Hepatocyte (in vitro differentiated cells): ENCODE measurements at places on chromosomes 4 and X.

- peak; percentile 40 for DNase-seq
Observed at GRCh38 chrX:40496728-40497127, 84.0 kb upstream of the ATP6AP2 start.

- no peak for DNase-seq
Observed at GRCh38 chr4:20816287-20816686, 116.0 kb downstream of the PACRGL start.

DNA sequence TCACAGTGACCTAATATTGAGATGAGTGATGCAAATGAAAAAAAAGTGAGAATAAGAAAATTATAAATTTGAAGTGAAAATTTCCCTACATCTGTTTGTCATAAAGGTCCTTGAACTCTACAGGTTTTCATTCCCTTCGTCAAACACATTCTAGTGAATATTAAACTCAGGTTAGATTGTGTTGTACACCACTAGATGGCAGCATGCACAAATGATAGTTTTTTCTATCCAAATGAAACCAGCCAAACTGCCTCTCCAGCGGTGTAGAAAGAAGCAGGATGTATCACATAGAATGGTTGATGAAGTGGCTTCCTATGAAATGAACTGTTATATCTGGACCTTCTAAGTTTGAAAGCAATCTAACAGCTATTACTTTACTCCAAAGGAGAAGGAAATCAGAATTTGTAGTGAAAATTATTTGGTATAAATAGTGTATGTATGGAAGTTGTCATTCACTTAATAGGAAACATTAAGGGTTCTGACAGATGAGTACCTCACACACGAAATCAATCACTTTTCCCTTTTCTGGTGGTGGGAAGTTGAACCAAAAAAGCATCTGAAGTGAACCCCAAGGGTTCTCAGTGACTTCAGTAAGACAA, 382.7 kb downstream of the UNC5C start:
- peak; percentile 87 for DNase-seq

- DNase-seq = peak; percentile 88
Observed at GRCh38 chr4:56908206-56909085, 746 bp downstream of the REST start.

GRCh38 chrX:10555846-10556245, 64.5 kb downstream of the MID1 start:
- DNase-seq = no peak

DNA sequence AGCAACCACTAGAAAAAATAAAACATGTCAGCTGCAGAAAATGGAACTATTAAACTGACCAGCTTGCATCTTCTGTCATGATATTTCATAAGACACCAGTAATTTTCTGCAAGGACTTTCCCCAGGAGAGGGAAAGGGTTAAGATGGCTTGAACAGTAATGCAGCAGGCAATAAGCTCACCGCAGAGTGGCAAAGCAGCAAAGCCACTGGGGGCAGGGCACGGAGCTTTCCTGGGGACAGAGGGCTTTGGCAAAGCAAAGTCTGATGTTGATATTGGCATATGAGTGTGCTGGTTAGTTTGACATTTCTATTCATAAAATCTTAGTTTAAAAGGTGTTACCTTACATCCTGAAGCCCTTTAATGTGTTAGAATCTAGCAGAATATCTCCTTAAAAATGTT, 55.1 kb upstream of the NAP1L5 start:
- no peak for DNase-seq

GRCh38 chr4:1593458-1593857, 90.7 kb downstream of the FAM53A start:
- no peak for DNase-seq

GRCh38 chr4:153245775-153246174, 41.5 kb downstream of the TRIM2 start:
- DNase-seq = no peak

GRCh38 chrX:24465532-24465865, 413 bp downstream of the PDK3 start:
- no peak for DNase-seq

GRCh38 chrX:116667346-116668134, 204.8 kb upstream of the CT83 start:
- no peak for DNase-seq

- no peak for DNase-seq
Observed at GRCh38 chr4:3107271-3107670, 32.8 kb downstream of the HTT start.

DNA sequence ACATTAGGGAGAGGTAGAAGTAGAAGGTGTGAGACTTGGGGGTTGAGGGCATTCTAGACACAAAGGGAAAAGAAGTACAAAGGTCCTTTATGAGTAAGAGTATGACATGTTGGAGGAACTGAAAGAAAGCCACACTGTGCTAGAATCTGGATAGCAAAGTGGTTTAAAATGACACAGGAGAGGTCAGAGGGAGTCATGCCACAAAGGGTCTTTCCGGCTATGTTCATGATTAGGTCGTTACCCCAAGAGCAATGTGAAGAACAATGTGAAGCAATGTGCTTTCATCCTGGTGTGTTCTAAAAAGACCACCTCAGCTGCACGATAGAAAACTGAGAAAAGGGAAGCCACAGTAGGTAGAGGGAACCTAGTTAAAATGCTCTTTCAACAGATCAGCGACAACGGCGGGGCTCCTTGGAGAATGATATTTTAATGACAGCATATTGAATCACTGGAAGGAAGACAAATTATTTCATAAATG, 29.2 kb downstream of the SMIM14 start:
- DNase-seq = peak; percentile 11

DNA sequence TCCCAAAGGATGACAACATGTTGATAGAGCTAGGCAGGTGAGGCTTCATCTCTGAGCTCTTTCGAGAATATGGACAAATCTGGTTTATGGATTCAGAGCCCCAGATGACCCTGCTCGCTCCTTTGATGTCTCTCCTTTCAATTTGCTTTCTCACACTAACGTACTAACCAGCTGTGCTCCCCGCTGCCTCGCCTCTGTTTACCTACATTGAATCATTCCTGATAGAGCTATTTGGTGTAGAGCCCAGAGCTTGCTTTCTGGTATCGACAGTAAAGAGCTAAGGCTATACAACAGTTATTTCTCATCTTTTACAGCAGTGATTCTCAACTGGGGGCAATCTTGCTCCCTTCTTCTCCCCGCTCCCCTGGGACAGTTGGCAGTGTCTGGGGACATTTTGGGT, 8.9 kb upstream of the PHKA2 start:
- DNase-seq = peak; percentile 39

GRCh38 chr4:184744236-184744635, 10.3 kb upstream of the CENPU start:
- DNase-seq = no peak
